ENCODE measurements at places on chromosomes 1 and 21. TPM values are rescaled to one million over a fixed set of nuclear protein-coding genes. Genes with fewer than 3 reads are reported as not detected.

The SELENON gene
- 52.7 TPM for total RNA-seq

The ARL8A gene
- total RNA-seq = 26.0 TPM

The FNDC10 gene
- 7.1 TPM for total RNA-seq

The MTOR gene
- total RNA-seq = 51.8 TPM

The LENEP gene
- total RNA-seq = not detected

The NOTCH2 gene
- 51.0 TPM for total RNA-seq

The FAM3B gene
- not detected for total RNA-seq

The C1orf210 gene
- 3.8 TPM for total RNA-seq

The SPRR2G gene
- 3.1 TPM for total RNA-seq

The VWA5B1 gene
- total RNA-seq = not detected

The BTBD19 gene
- 1.9 TPM for total RNA-seq

The DNALI1 gene
- total RNA-seq = 0.71 TPM

The SLC25A34 gene
- 0.44 TPM for total RNA-seq

The ANGPTL1 gene
- not detected for total RNA-seq

The ANKRD35 gene
- 0.21 TPM for total RNA-seq

The C1orf146 gene
- total RNA-seq = not detected

The PRMT6 gene
- total RNA-seq = 17.0 TPM

The GJA9 gene
- total RNA-seq = 0.27 TPM
